Uterus (tissue), 4 donors: ENCODE measurements at places on chromosomes 5 and 9. TPM values are rescaled to one million over a fixed set of nuclear protein-coding genes. Genes with fewer than 3 reads are reported as not detected.

DNA sequence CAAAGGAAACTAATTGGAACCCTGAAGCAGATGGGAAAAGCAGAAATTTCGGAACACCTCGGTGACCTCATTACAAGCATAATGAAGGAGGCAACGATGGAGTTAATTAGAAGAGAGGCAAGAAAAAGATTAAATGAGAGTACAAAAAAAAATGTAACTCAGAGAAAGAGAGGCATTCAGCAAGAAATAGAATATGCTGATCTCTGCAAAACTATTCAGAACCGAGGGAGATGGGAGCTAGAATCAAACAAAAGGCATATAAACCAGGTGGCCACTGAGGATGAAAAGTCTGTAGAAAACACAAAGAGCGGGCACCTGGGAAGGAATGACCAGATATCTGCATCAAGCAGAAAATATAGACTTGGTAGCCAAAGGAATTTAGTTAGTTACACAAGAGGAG is 118.9 kb downstream of the CETN3 start:
- H3K4me3 ChIP-seq = no peak overlapping the region
- H3K27ac ChIP-seq = no peak overlapping the region

DNA sequence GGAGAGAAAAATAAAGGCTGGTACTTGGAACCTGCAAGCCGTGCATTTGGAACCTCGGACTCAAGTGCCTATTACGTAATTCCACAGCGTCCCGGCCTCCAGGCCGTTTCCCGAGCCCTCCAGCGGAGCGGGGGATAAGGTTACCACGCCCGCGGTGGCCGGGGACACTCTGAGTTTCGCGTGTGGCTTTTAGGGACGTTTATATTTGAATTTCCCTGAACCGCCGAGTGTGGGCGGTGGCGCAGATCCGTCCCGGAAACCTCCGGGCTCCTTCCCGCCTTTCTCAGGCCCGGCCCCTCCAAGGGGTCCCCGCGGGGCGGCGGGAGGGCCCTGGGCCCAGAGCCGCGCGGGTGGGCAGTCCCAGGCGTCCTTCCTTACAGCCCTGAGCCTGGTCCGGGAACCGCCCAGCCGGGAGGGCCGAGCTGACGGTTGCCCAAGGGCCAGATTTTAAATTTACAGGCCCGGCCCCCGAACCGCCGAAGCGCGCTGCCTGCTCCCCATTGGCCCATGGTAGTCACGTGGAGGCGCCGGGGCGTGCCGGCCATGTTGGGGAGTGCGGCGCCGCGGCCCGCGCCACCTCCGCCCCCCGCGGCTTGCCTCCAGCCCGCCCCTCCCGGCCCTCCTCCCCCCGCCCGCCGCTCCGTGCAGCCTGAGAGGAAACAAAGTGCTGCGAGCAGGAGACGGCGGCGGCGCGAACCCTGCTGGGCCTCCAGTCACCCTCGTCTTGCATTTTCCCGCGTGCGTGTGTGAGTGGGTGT is at the start of gene LMNB1:
Gene LMNB1 (plus strand): TSS at position 638 of the 758 bp plus-strand sequence. CDS start 373 bp downstream, outside the sequence.
- H3K4me3 ChIP-seq = peak within 1 kb of the TSS; percentile 70
- DNase-seq = peak; percentile 92
- no peaks in the 10 kb centered on the region for H3K4me1 ChIP-seq
- H3K27me3 ChIP-seq = no peaks in the 10 kb centered on the region
- H3K27ac ChIP-seq = peak within 1 kb of the TSS; percentile 88

- no peak for DNase-seq
- H3K4me3 ChIP-seq = no peak overlapping the region
- no peaks in the 10 kb centered on the region for H3K4me1 ChIP-seq
Observed at GRCh38 chr9:117103438-117104110, 311.3 kb downstream of the ASTN2 start.

DNA sequence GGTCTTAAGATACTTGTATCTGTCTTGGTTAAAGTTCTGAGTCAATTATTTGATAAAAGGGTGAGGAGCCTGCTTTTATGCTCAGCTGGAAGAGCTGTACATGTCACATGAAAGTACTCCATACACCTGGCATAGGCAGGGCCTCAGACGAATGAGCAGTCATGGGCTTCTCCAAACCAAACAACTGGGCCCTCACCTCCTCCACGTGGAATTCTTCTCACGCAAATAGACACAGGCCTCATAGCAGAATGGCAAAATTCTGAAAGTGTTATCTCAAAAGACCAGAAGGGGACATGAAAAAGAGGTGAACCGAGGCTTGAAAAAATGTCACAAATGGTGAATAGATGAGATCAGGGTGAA is 48.6 kb downstream of the FAM240B start:
- H3K36me3 ChIP-seq = no peaks in the 10 kb centered on the region
- no peak overlapping the region for H3K27ac ChIP-seq
- no peaks in the 10 kb centered on the region for H3K27me3 ChIP-seq
- no peak overlapping the region for H3K4me3 ChIP-seq
- no peaks in the 10 kb centered on the region for H3K4me1 ChIP-seq
- DNase-seq = no peak

GRCh38 chr5:77029376-77029885 is 773 bp upstream of the AGGF1 start:
- H3K4me3 ChIP-seq = no peak overlapping the region
- no peak overlapping the region for H3K27ac ChIP-seq
- no peaks in the 10 kb centered on the region for H3K36me3 ChIP-seq
- no peak for DNase-seq

DNA sequence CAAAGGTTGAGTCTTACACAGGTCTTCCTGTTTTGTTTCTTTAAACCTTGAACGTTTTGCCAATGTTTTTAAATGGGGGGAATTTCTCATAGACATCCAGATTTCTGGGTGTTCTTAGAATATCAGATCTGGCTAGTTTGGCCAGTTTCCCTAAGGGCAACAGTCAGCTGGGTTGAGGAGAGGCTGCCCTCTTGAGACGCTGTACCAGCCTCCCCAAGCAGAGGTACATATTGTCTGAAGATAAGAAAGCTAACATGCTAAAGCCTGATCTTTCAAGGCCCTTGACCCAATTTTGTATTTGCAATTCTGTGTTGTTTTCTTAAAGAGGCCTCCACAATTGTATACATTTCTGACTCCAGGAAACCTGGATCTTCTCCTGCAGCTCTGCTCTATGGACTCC is 21.9 kb upstream of the SH3GL2 start:
- no peak for DNase-seq
- H3K36me3 ChIP-seq = no peaks in the 10 kb centered on the region
- peak overlapping the region; percentile 22 for H3K27ac ChIP-seq
- H3K27me3 ChIP-seq = no peaks in the 10 kb centered on the region

SMU1 gene
- 26.3 TPM for total RNA-seq
